ENCODE measurements at places on chromosomes 2 and 18.
A peak's percentile ranks its signal among the peaks of the same experiment; 100 is the strongest.

- DNase-seq: no peak
Measured at GRCh38 chr18:63440219-63440618, 17.9 kb upstream of the VPS4B start.

DNA sequence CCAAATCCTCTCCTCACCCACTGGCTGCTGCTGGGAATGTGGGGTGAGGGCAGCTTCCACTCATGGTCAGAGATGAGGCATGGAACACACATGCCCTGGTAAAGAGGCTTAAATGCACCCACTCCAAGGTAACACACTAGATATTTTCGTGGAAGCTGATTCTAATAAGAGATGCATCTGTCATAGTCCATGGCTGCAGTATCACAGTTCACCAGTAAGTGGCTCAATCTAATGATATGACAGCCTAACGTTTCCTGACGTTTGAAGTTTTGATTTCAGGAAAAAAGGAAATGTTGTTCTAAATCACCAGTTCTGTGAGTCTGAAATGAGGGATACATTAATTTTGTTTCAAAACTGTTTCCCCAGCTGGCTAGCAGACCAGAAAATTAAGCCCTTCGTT is 38.2 kb downstream of the LCT start:
- DNase-seq: no peak

- no peak for DNase-seq
Measured at GRCh38 chr18:79318142-79318673, 77.5 kb upstream of the NFATC1 start.

DNA sequence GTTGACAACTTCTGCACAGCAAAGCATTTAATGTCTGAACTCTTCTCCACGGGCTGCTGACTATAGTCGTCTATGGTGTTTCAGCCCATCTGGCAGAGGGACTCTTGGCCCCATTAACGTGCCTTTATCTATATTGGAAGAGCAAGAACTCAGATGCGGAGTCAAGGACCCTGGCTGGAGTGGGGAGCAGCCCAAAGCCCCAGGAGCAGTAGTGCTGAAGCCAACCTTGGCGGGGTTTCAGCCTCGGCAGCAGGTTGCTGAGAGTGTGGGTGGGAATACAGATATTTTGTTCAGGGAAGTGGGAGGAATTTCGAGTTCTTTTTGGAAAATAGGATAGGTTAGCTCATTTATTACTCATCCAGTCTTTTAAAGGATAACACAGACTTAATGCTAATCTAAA is 34.2 kb downstream of the TMEM17 start:
- DNase-seq: peak; percentile 91

- peak; percentile 9 for DNase-seq
Measured at GRCh38 chr2:49021271-49021670, 133.0 kb downstream of the FSHR start.

DNA sequence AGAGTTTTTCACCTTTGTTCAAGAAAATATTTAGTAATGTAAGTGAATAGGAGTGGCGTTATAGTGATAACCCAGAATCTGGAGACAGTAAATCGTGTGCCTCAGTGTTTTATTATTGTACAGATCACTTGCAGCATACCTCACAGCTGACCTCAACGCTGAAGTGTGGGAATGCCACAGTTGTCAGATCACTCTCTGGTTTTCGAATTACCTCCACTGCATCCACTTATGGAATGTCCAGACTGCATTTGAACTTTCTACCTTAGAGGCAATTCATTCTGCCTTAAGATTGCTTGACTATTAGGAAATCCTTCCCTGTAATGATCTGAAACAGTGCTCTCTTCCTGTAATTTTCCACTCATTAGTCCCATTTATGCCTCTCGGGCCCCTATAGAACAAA is 164.5 kb upstream of the ALPP start:
- no peak for DNase-seq

- no peak for DNase-seq
Measured at GRCh38 chr2:105828558-105828957, 83.8 kb downstream of the NCK2 start.

DNA sequence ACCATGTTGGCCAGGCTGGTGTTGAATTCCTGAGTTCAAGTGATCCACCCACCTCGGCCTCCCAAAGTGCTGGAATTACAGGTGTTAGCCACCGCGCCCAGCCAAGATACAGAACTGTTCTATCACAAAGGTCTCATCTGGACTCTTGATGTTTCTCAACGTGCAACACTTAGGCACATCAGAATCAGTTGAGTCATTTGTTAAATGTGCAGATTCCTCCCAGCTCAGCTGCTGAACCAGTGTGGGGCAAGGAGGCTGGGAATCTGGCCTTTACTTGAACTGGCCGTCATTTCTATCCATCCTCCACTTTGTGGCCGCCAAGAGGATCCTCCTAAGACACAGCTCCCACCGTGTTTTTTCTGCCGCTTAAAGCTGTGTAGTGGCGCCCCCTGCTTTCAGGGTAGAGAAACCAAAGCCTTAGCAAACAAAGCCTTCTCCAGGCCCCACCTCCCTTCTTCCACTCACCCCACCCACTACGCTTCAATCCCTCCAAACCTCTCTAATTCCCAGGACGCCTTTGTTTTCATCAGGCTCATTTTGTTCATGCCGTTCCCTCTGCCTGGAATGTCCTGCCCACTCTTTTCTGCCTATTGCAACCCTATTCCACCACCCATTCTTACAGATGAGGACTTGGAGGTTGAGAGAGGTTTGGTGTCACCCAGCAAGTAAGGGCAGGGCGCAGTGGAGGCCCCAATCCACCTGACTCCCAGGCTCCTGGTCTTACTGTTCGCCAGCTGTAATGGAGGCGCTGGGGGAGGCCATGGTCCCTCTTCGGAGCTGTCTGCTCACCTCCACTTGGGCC is 776 bp upstream of the SPEG start:
- DNase-seq: no peak

DNA sequence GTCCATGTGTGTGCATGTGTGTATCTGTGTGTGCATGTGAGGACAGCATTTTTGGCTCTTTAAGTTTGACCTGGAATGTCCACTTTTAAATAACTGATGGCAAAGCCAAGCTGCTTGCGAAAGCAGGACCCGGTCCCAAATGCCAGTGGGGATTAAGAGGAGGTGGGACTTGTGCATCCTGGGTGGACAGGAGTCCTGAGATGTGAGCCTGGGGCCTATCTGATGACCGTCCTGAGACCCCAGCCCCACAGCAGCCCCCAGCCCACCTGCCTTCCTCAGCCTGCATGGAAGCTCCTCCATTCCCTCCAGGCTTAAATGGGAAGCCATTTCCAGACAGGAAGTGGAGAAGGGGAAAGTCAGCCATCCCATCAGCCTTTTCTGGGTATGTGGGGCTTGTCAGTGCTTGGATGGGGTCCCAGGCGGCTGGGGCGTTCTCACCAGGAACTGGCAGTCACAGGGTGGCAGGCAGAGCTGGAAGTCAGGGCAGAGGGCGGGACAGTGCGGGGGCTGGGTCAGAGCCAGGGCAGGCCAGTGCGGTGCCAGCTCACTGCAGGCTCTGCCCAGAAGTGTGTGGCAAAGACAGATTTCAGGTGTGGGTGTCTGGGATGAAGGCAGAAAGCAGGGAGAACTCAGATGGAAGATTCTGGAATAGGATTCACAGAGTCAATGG is 117.8 kb downstream of the ACKR3 start:
- DNase-seq: no peak

DNA sequence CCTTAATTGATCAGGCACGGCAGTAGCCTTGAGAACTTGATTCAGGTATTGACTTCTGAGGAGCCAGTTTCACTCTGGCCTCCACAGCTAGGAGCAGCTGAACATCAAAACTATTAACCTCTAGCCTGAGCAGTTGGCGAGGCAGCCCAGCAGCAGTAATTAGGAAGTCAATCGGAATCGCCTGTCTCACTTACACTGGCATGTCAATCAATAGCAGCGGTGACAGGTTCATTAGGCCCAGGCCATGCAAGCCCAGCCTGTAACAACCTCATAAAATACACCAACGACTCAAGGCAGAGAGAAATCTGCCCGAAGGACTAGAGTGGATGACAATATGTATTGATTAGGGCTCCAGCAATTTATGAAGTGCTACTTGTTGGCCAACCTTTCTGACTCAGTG is 255.4 kb upstream of the SKOR2 start:
- no peak for DNase-seq

DNA sequence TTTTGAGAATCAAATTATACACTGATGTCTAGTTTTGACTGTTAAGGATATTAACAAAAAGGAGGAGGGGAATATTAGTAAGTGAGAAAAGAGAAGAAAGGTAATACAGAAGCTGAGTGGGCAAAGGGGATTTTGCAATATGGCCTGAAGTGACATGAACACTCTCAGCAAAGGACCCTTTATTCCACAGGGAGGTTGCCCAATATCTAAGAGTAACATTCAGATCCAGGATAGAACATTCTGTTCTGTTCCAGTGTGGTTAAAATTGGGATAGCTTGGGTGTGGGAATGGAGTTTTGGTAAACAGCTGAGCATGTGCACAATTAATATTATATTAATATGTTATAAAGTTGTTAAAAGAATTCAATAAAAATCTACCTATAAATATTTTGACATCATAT is 120.1 kb downstream of the ZNF385B start:
- no peak for DNase-seq

DNA sequence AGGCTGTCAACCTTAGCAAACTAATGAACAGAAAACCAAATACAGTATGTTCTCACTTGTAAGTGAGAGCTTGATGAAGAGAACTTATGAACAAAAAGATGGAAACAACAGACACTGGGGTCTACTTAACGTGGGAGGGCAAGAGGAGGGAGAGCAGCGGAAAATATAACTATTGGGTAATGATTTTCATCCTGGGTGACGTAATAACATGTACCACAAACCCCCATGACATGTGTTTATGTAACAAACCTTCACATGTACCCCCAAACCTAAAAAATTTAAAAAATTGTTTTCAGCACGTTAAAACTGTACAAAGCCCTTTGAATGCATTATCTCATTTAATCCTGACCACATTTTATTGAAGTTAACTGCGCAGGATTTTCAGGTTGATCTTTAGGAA is 64.9 kb upstream of the RBMS1 start:
- DNase-seq: no peak

GRCh38 chr2:108925735-108926134 is 63.3 kb downstream of the EDAR start:
- no peak for DNase-seq

GRCh38 chr2:37771600-37772088 is 100.2 kb upstream of the CDC42EP3 start:
- no peak for DNase-seq

GRCh38 chr18:2656981-2657512 is 1.5 kb downstream of the SMCHD1 start:
- DNase-seq: peak; percentile 48

DNA sequence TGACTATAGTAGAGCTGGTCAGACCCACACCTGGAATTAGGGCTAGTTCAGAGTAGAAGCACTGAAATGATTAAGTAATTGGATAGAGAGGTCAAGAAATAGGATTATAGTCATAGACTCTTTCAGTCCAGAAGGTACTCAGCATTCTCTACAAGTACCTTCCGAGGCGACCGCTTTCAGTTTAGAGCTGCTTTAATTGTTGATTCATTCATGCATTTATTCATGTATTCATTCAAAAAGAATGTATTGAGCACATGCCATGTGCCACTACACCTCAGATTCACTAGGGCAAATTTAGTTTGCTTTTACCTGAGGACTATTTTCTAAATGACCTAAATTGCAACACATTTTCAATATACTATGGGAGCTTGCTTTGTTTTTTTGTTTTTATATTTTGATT is 48.7 kb downstream of the CRIM1 start:
- DNase-seq: no peak

DNA sequence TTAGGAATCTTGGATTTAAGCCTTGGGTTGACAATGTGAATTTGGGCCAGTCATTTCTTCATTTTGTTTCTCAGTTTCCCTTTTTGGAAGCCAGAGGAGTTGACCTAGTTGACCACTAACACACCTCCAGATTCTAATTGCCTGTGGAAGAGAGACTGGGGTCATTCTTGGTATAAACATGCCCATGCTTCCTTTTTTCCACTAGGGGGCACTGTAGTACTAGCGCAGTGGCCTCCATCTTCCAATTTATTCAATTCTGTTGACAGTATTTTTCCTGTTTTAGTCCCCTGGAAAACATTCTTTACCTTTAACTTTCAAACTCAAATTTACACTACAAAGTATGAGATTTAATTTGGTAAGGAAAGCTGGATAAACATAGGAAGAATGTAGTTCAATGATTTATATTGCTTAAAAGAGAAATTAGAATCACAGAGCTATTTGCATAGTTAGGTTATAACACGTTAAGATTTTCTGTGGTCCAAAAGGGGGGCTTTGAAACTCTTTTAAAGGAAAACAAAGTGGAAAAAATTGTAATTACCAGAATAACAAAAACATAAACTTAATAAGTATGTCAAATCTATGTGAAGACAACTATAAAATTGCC is 57.5 kb upstream of the AGPS start:
- DNase-seq: peak; percentile 75

GRCh38 chr2:88451811-88452564 is 505 bp downstream of the FOXI3 start:
- peak; percentile 21 for DNase-seq

DNA sequence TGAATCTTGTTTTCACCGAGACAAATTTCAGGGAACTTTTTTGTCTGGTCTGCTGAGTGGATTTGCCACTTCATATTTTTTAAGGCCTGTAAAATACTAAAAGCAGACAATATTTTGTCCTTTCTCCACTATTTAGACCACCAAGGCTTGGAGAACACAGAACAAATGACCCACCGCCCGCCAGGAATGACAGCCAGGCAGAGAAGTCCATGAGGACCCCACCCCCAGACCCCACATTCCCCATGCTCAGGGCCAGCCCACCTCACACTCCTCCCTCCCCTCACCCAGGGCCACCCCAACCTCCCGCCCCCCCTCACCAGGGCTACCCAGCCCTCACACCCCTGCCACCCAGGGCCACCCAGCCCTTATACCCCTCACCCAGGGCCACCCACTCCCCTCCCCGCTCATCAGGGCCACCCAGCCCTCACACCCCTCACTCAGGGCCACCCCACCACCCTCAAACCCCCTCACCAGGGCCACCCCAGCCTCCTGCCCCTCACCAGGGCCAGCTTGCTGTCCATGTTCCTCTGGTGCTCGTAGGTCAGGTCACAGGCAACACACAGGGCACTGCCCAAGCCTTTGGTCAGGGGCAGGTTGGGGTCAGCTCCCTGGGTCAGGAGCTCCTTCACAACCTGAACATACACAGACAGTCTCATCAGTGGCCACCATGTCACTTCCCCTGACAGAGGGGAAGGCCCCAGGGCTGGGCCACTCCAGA is 50.6 kb downstream of the ANKMY1 start:
- DNase-seq: no peak

- DNase-seq: no peak
Measured at GRCh38 chr2:179636995-179637394, 224.4 kb downstream of the ZNF385B start.

GRCh38 chr2:234565842-234566619 is 69.2 kb upstream of the ARL4C start:
- DNase-seq: no peak

GRCh38 chr18:23626451-23627279 is 36.0 kb downstream of the ANKRD29 start:
- no peak for DNase-seq

GRCh38 chr2:234823877-234824376 is 127.9 kb upstream of the SH3BP4 start:
- DNase-seq: no peak
